Activated CD4-positive, alpha-beta T cell treated with anti-CD3 and anti-CD28 coated beads, Interleukin-2, Interleukin-6, amounts not matched to agents 100 ng/mL and 50 ng/mL, durations not matched to agents 16 hours and 8 hours (primary cell): ENCODE measurements at places on chromosomes 3 and 15.

GRCh38 chr3:8762607-8763377 is 6.6 kb downstream of the OXTR start:
- no peak for DNase-seq

DNA sequence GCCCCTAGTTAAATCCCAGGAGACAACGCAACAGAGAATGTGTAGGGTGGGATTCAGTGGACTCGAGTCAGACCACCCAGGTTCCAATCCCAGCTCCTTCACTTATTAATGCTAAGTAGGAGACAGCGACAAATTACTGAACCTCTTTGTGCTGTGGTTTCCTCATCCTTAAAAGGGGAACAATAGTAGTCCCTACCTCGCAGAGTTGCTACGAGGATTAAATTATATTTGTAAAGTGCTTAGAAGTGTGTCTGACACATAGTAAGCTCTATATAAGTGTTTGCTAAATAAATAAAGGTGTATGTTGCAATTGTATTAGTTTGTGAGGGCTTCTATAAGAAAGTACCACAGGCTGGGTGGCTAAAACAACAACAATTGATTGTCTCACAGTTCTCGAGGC is 58.0 kb upstream of the PPARG start:
- DNase-seq = no peak

DNA sequence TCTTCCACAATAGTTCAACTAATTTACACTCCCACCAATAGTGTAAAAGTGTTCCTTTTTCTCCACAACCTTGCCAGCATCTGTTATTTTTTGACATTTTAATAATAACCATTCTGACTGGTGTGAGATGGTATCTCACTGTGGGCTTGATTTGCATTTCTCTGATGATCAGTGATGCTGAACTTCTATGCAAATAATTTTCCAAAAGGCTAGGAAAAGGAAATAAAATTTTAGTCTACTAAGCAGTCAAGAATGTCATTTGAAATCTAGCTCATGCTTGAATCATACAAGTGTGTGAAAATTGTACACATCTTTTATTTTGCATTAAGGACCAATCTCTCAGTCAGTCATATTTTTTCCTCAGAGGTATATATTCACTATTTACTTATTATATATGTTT is 101.7 kb upstream of the UBP1 start:
- no peak for DNase-seq

DNA sequence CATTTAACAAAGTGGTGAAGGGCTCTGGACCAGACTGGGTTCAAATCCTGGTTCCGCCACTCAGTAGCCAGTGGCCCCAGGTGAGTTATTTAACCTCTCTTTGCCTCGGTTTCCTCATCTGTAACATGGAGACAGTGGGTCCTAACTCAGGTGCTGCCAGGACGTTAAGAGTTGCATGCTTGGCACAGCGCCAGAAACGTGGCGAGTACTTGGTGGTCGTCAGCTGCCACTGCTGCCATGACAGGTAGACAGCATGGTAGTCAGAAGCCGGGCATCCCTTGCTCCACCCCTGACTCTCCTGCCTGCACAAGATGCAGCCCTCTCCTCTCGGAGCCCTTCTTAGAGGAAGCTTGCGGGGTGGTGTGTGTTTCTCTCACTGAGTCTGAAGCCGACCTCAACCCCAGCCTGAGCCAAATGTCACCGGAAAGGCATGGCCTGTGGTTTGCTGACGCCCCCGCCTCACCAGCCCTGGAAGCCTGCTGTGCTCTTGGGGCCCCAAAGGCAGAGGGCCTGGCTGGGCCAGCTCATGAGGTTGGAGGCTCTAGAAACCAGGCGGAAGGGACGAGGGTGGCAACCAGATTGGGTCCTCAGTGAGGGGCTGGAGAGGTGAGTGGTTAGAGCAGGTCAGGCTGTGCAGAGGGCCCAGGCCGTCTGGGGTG is 160.8 kb upstream of the TLE3 start:
- DNase-seq = peak; percentile 72

GRCh38 chr3:151491525-151491924 is 30.7 kb upstream of the IGSF10 start:
- DNase-seq = no peak

DNA sequence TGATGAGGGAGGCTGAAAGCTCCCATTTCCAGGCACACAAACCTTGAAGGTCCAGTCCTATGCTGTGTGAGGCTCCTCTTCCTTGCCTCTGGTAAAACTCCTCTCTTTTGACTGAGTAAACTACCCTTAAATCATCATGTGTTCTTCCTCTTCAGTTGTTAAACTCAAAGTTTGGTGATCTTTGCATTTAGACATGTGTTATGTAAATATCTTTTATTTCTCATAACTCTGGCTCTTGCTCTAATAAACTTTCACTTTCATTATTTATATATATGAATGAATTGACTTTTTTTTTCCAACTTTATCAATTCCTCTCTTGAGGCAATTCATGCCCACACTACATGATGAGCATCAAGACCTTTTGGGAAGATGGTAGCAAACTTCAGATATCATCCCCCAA is 26.6 kb downstream of the SUCNR1 start:
- DNase-seq = no peak

DNA sequence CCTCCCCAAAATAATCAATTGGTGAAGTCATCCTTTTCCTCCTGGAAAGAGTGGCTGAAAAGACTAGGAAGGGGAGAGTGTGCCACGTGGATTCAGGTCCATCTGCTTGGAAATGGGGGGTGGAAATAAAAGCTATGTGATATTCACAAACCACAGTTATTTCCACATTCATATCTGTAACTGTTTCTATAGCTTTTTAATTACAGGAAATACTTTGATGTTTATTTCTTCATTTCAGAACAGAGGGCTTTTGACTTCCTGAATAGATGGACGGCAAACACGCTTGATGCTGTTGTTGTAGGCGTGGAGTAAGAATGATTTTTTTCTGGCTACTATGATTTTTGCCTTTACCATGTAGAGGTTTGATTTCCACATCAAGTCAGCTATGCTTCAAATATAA is 10.1 kb downstream of the AADACL2 start:
- no peak for DNase-seq

DNA sequence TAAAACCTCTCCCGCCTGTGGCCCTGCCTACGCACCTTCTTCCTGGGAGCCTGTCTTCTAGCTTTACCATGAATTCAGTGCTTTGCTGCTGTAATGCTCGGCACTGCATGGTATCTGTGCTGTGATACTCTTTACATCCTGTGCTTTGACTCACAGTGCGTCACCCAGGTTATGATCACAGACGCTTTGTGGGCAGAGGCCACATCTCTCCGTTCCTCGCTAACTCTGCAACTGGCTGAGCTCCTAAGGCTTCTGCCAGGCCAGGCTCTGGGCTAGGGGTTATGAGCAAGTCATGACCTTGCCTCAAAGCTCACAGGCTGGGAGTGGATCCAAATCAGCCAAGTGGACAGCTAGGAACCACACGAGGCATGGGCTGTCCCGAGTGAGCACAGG is 23.2 kb downstream of the SPTBN5 start:
- peak; percentile 70 for DNase-seq

GRCh38 chr3:195195321-195196209 is 75.4 kb downstream of the XXYLT1 start:
- no peak for DNase-seq

- DNase-seq = peak; percentile 57
Measured at GRCh38 chr15:59492389-59493377, 54.7 kb downstream of the FAM81A start.

DNA sequence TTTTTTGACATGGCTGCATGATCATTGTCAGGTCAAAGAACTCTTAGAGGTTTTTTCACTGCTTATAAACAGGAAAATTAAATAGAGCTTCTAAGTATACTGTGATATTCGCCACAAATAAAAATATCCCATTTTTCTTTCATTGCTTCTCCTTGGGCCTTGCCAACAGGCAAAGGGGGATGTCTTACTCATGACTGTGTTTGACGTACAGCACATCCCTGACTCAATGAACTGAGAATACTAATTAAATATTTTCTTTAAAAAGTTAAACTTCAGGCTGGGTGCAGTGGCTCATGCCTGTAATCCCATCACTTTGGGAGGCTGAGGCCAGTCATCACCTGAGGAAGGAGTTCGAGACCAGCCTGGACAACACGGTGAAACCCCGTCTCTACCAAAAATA is 41.4 kb upstream of the CCDC80 start:
- DNase-seq = no peak

DNA sequence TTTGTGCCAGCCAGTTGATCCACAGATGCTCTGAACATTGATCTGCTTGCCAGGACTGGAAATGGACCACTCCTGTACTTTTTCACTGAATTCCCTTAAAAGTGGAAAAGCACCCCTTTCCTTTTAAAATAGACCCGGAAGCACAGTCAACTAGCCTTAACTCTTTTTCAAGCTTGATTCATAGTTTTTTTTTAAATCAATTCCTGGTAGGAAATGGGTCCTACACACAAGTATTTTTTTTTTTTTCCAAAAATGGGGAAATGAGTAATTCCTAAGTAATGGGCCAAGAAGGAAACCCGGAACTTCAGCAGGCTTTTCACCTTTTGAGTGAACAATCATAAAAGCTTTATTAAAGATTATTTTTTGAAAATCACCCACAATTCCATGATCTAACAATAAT is 234.4 kb upstream of the ADAMTS9 start:
- no peak for DNase-seq

GRCh38 chr15:43204016-43204901 is 16.6 kb downstream of the EPB42 start:
- peak; percentile 45 for DNase-seq

- DNase-seq = no peak
Measured at GRCh38 chr3:38653685-38654537, 4.4 kb upstream of the SCN5A start.

GRCh38 chr3:115943579-115943978 is 320.3 kb downstream of the GAP43 start:
- DNase-seq = no peak

DNA sequence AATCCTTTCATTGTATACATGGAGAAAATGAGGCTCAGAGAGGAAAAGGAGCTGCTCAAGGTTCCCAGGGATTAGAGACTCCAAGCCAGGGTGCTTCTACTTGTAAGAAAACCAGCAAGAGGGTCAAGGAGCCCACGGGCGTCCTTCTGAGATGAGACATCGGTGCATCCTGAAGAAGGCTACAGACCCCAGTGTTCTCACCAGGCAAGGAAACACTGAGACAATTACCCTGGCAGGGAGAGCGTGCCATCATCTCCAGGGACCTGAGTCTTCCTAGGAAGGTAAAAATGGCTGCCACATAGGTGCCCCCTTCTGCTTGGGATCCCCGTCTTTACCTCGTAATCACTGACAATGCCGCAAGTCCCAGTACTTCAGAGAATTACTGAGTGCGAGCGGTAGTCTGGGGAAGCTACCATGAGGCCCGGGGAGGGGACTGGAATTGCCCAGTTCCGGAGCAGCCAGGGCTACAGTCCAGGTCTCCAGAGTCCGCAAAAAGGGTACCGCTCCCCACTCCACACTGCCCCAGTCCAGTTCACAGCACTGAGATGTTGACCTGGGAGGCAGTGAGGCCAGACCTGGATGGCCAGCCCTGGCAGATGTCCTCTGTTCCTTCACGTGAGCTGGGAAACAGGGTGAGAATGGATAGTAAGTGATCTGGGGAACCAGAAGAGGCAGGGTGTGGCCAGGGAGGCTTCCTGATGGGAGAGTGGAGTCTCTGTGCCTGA is 164.7 kb upstream of the SMAD3 start:
- DNase-seq = no peak

DNA sequence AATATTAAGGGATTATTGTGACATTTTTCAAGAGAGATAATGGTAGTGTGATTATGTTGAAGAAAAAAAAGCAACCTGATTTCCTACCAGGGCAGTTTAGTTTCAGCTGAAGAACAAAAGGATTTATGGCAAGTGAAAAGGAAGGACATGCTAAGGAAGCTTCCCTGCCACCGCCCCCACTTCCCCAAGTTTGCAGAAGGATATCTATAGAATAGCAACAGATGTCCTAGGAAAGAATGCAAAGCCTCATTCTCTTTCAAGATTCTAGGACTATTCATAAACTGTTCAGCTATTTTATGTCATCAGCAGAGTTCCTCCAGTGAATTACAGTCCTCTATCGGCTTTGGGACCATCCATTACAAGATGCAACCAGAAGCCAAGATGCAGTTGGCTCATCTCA is 160.8 kb downstream of the SATB1 start:
- DNase-seq = no peak

DNA sequence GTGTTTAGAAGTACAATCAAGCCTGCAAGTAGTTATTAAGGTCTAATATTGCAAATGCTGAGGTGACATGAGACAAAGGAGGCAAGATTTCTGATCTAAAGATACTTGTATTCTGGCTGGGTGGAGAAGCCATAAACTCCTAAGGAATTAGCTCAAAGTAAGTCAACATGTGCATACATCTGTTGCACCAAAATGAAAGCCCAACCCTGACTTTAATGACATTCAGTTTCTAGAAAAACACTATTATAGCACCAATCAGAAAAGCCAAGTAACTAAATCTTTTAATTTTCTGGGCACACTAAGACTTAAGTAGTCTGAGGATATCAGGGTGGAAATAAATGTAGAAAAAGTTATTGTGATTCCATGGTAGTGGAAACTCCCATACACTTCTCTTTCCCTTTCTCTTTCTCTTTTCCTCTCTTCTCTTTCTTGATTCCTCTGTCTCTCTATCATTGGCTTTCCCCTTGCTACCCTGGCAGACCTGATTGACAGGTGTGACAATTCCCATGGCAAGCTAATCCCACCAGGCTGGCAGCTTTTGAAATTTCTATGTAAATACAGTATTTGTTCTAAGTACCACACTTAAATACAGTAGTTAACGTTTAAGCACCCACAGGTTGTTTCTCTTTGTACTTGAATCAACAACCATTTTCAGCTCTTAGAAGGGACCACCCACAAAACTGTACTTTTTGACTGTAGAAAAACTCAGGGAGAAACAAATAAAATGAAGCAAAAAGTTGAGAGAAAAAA is 528.4 kb upstream of the SEMA6D start:
- no peak for DNase-seq

DNA sequence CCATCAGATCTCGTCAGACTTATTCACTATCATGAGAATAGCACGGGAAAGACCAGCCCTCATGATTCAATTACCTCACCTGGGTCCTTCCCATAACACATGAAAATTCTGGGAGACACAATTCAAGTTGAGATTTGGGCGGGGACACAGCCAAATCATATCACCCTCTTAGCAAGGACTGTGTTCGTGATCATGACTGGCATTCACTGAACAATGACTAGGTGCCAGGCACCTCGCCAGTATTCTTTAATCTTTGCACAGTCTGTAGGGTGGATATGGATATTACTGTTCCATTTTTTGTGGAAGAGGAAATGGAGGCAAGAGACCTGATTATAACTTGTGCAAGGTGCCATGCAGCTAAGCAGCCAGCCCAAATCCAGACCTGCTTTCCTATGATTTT is 77.5 kb downstream of the IGF1R start:
- DNase-seq = no peak

DNA sequence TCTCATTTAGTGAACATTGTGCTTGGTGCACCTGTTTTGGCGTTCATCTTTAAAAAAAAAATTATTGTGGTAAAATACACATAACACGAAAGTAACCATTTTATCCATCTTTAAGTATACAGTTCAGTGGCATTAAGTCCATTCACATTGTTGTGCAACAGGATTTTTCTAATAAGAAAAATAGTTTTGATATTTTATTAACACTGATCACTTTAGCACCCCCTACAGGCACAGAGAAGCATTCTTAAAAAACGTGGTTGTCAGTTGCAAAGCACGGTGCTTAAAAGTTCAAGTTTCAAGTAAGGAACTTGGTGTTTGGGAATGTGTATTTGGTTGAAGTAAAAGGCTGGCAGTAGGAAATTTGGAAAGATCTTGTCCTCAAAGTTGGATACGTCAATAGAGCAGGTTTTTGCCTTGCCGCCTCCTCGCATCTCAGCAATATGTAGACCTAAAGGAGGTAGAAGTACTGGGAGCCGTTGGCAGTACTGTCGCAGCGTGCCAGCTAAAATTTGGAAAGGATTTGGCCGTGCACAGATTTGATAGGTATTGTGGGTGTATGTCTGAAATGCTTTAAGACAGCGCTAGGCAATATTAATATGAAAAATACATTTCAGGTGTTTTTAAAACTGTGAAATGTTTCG is 110.4 kb downstream of the LRRC28 start:
- no peak for DNase-seq
